ENCODE measurements at places on chromosomes 4 and X.
A peak's percentile ranks its signal among the peaks of the same experiment; 100 is the strongest.

DNA sequence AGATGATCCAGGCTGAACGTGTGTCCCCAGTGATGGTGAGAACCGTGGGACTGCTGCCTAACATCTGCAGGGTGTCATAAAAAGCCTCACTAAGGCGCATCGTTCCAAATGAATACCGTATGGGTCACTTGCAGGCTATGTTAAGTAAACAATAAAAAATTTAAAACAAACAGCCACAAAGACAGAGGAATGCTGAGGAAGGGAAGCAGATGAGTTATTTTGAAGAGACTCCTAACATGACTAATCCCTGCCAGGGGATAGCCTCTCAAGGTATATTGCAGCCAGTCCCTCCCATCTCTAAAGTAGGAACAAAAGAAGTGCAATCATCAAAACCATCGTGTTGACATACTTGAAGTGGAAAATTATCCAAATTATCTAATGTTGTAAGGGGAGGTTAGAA, 83.8 kb downstream of the UNC5C start:
- DNase-seq: no peak

DNA sequence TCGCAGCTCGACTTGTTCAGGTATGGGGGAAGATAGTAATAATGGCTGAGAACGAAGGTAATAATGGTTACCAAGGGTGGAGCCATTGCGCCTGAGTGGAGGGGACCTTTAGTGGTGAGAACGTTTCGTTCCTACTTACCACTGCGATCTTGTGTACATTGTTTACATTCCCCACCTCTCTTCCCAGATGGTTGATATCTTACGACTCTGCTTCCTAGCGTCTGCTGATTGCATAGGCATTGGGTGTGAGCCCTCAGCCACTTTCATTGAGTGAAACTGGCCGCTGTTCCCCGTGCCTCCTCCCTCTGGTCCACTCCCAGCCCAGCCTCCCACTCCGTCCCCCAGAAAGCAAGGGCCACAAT, 850 bp downstream of the IGBP1 start:
- no peak for DNase-seq

- DNase-seq: peak; percentile 31
Measured at GRCh38 chr4:13483768-13484121, 395 bp downstream of the RAB28 start.

GRCh38 chrX:11789809-11790208, 31.8 kb downstream of the MSL3 start:
- peak; percentile 38 for DNase-seq

DNA sequence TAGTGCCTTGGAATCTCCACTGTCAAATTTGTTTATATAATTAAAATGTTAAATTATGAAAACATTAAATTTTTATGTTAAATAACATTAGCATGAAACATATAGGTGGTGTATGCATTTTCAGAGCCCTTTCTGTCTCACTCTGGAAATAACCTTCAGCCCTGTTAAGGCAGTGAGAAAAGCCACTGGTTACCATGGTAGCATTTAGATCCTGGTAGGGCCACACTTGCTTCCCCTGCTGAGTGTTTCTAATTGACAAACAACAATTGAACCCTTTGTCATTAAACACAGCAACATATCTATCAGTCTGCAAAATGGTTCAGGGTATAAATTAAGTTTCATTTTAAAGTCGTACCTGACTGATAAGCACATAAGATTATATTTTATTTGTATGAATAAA, 63.5 kb downstream of the PDK3 start:
- no peak for DNase-seq

DNA sequence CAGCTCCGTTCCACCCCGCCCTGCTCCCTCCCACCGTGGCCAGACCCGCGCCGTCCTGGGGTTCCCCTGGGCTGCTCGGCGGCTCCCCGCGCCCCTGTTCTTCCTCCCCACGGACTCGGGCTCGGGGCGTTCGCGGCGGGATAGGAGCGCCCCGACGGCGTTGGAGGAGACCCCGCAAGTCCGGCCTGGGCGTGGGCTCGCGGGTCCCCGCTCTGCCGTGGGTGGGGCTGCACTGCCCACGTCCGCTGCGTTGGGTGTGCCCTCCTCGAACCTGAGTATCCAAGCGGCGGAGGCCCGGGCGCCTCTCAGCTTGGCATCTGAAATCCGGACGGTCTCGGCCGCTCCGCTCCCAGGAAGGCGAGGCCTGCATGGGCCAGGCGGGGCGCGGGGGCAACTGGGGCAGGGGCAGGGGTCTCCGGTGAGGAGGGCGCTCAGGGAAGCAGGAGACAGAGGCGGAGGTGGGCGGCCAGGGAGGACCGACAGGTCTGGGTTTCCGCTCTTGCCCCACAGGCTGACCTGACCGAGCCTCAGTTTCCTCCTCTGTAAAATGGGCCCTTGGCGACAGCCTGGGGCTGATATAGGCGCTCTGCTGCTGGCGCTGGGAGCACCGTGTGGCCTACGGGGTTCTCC, 12.0 kb upstream of the NAT8L start:
- no peak for DNase-seq

DNA sequence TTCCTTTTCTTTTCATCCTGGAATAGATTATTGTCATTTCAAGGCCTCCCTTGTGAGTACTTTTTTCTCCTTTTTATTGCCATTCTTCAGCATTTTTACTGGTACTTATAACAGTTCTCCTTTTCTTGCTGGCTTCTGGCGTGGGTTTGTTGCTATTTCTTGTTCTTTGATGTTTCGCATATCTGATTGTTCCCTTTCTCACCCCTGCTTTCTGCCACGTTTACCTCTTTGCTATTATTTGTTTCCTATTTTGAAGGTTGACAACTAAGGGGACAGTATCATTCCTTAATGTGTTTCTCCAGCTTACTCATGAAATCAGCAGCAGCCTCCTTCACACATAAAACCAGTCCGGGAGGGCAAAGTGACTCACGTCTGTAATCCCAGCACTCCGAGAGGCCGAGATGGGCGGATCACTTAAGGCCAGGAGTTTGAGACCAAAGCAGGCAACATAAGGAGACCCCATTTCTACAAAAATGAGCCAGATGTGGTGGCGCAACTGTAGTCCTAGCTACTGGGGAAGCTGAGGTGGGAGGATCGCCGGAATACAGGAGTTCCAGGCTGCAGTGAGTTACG, 72.6 kb downstream of the DMD start:
- DNase-seq: no peak

DNA sequence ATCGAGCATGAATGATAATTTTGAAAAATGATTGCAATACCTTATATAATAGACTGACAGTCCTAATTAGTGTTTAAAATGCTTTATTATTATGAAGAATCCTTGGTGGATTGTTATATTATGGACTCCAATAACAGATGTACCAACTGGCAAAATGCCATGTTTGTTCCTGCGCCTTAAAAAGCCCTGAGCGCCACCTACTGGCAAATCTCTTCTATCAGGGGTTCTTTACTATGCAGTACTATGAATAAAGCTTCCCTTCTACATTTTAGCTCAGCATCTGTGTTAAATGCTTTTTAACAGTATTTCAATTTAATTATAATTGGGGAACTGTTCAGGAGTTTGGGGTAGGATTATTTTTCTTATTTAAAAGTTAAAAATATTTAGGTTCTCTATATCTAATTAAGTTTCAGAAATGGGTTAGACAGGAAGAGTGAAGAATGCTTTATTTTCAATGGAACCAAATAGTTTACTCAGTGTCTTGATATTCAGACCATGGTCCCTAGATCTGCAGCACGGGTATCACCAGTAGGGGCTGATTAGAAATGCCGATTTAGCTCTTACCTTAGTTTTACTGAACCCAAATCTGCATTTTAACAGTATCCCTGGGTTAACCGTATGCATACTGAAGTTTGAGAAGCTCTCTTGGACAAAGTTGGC, 20.0 kb downstream of the CFAP97 start:
- DNase-seq: peak; percentile 74

DNA sequence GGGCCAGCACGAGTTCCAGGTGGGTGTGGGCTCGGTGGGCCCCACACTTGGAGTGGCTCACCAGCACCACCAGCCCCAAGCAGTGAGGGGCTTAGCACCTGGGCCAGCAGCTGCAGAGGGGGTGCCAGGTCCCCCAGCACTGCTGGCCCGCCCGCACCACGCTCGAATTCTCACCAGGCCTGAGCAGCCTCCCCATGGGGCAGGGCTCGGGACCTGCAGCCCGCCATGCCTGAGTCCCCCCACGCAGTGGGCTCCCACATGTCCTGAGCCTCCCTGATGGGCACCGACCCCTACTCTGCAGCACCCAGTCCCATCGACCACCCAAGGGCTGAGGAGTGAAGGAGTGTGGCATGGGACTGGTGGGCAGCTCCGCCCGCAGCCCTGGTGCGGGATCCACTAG, 593.4 kb downstream of the GABRG1 start:
- no peak for DNase-seq
